ENCODE measurements at places on chromosomes 5 and 9.

GRCh38 chr9:103226647-103227013 is 231.5 kb downstream of the CYLC2 start:
- no peak for DNase-seq
- H3K27ac ChIP-seq: no peak overlapping the region
- no peaks in the 10 kb centered on the region for H3K4me1 ChIP-seq
- no peak overlapping the region for H3K4me3 ChIP-seq

DNA sequence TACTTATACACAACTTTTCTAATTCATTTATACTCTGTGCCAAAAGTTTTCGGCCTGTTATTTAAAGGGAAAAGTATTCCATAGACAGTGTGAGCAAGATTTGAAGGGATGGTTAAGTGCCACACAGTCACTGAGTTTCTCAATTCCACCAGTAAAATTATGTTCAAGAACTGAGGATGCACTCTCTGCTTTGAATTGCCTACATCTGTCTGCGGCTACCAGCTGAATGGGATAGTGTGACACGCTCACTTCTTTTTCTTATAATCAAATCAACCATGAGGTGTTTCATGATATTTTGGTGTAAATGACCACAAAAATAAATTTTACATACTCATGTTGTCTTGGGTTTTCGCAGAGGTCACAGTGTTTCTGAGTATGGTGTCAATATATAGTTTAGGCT is 218.4 kb upstream of the TMEM161B start:
- no peak overlapping the region for H3K27ac ChIP-seq
- H3K36me3 ChIP-seq: no peaks in the 10 kb centered on the region
- no peak for DNase-seq
- H3K4me1 ChIP-seq: no peaks in the 10 kb centered on the region

DNA sequence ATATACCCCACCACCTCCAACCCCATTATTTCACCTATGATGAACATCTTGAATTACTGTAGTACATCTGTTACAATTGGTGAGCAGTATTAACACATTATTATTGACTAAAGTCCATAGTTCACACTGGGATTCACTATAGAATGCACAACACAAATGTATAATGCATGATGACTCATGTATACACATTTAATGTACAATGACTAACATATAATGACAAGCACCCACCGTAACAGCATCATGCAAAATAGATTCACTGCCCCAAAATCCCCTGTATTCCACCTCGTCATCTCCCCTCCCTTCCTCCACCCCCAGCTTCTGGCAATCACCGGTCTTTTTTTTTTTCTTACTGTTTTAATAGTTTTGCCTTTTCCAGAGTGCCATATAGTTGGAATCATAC is 47.1 kb upstream of the NEK6 start:
- no peaks in the 10 kb centered on the region for H3K27me3 ChIP-seq
- peak; percentile 60 for DNase-seq
- H3K4me1 ChIP-seq: peaks cover 31% of the 10 kb centered on the region
- H3K36me3 ChIP-seq: no peaks in the 10 kb centered on the region

DNA sequence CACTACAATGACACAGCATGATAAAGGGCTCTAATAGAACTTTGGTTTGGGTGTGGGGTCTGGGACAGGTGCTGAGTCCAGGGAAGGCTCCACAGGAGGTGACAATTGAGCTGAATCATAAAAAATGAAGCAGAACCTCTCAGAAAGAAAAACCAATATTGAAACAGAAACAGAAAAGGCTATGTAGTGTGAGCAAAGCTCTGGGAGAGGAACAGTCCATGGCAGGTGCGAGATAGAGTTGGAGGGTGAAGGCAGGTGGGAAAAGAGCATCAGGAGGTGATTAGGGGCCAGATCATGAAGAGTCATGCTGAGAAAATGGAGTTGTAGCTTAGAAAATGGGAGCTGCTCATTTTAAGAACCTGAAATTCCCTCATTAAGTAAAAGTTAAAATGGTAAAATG is 164.9 kb downstream of the KCTD16 start:
- H3K4me1 ChIP-seq: no peaks in the 10 kb centered on the region
- H3K36me3 ChIP-seq: no peaks in the 10 kb centered on the region
- H3K27ac ChIP-seq: no peak overlapping the region
- no peaks in the 10 kb centered on the region for H3K27me3 ChIP-seq
- no peak overlapping the region for H3K4me3 ChIP-seq

DNA sequence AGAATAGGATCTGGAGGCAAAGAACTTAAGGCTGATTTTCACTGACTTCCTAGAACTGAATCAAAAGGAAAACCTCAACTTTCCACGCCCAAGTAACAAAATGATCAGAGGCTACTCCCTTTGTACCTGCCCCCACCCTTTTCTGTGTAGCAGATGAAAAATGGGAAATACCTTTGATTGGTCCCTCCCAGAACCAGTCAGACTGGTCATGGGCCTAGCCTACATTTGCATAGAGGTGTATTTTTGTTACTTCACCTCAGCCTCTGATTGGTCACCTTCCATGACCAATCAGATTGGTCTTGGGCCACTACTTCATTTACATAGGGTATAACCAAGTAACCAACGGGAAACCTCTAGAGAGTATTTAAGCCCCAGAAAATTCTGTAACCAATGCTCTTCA is 1553.5 kb upstream of the C9orf72 start:
- H3K4me1 ChIP-seq: no peaks in the 10 kb centered on the region
- no peaks in the 10 kb centered on the region for H3K36me3 ChIP-seq

Data from PC-3 (cell line).